CD4-positive, alpha-beta T cell treated with Interleukin-15 for 4 hours (primary cell): ENCODE measurements at places on chromosomes 11 and 22.

DNA sequence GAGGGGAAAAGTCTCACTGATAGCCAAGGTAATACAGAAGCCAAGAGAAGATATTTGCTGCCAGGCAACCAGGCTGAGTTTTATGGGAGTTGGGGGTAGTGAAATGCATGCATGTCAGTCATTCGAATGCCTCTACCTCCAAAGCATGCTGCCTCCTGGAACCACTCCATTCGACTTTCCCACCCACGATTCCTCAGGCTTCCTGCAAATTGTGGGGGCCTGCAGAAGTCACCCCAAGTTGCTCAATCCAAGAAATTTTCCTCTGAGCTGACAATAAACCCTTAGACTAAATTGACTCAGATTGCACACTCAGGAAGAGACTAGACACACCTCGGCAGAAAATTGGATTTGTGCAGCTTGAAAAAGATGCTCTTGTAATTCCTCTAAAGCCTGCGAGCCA, 73.6 kb upstream of the GRK3 start:
- DNase-seq: no peak

DNA sequence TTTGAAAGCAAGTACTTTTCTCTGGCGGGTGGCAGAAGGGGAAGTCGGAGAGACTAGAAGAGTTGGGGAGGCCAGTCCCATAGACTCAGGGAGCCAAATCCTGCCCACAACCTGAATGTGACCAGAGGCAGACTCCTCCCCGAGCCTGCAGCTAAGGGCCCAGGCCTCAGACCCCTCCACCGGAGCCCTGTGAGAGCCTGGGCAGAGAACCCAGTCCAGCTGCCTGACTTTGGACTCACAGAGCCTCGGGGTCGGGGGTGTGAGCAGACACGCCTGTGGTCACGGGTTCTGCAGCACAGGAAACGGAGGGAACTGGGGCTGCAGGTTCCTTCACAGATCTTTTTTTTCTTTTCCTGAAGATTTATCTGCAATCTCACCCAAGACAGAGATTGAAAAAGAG, 312.3 kb downstream of the CTTN start:
- no peak for DNase-seq

GRCh38 chr11:95821640-95822039, 31.3 kb downstream of the CEP57 start:
- DNase-seq: no peak

GRCh38 chr11:93564895-93565294, 21.7 kb upstream of the SMCO4 start:
- no peak for DNase-seq

DNA sequence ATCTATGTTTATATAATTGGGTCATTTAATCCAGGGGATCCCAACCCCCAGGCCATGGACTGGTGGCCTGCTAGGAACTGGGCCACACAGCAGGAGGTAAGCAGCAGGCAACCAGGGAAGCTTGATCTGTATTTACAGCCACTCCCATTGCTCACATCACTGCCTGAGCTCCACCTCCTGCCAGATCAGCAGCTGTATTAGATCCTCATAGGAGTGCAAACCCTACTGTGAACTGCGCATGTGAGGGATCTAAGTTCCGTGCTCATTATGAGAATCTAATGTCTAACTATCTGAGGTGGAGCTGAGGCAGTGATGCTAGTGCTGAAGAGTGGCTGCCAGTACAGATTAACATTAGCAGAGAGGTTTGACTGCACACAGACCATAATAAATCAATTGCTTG, 32.8 kb downstream of the MS4A2 start:
- DNase-seq: no peak

GRCh38 chr22:38455530-38456271, 702 bp upstream of the KCNJ4 start:
- no peak for DNase-seq

GRCh38 chr11:96197801-96198701, 144.9 kb downstream of the MAML2 start:
- no peak for DNase-seq

DNA sequence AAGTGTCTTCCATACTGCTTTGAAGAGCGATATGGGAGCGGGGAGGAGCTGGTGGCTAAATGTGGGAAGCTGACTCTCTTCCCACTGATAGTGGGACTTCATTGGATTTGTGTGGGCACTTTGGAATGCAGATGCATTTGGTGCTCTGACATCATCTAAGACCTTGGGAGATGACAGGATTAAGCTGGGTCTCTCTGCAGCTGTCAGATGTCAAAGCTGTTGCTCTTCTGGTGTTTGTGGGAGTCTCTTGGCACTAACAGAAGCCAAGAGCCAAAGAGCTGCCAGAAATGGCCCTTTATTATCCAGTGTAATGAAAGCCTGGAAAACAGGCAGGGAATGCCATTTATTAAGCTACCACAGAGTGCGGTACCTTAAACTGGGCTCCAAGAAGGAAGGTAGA, 20.6 kb downstream of the GRAMD1B start:
- DNase-seq: no peak

- no peak for DNase-seq
These were observed 49.7 kb downstream of the TRIOBP start for GRCh38 chr22:37746366-37747079.

DNA sequence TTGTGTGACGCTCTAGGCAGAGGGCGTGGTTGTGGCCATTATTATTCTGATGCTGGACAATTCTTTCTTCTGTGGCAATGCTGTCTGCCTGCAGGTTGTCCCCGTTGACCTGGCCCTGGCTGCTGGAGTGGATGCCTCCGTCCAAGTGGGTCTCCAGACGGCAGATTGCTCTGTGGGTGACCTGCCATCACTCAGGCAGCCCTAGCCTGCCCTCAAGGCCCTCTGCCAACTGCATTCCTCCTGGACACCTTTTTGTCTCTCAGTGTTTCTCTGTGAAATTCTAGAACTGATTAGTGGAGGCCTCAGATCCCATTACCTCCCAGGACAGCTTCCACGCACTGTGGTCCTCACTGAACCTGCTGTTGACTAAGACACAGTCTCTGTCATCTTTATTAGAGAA, 86.7 kb downstream of the TBC1D22A start:
- DNase-seq: no peak

- no peak for DNase-seq
These were observed 495.1 kb downstream of the TBC1D22A start for GRCh38 chr22:47257566-47257965.
